ENCODE measurements at places on chromosomes 5 and 9. TPM values are rescaled to one million over a fixed set of nuclear protein-coding genes. Genes with fewer than 3 reads are reported as not detected.

DNA sequence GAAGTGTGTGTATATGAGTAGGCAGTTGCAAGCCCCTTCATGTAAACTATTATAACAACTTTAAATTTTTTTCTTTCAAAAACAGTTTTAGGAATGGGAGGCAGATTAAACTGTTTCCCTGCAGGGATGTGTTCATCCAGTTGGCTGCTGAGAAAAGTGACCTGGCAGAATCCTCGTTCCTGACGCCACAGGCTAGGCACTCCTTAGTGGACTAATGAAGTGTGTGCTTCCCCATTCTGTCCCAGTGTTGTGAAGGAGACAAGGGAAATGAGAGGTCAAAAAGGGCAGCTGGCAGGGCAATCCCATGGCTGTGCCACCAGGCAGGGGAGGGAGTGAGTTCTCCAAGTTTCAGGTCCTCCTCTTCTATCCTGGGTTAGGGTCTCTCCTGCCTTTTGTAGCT lies 59.8 kb downstream of the FOXD1 start:
- no peak for DNase-seq

DNA sequence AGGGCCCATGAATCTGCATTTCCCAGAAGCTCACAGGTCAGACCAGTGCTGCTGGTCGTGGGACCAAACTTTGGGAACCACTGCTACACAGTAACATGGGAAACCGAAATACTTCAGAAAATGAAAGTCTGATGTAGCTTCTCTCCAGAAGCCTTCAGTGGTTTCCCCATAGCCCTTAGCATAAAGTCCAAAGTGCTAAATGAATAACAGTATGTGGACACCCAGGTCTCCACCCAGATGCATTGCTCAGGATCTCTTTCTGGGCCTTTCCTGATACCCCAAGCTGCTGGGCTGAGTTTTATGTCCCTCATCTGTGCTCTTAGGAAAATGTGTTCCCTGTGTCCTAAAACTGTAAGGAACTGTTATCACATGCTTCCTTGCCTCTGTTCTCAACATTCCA lies 100.4 kb downstream of the NFIB start:
- DNase-seq, result no peak

DNA sequence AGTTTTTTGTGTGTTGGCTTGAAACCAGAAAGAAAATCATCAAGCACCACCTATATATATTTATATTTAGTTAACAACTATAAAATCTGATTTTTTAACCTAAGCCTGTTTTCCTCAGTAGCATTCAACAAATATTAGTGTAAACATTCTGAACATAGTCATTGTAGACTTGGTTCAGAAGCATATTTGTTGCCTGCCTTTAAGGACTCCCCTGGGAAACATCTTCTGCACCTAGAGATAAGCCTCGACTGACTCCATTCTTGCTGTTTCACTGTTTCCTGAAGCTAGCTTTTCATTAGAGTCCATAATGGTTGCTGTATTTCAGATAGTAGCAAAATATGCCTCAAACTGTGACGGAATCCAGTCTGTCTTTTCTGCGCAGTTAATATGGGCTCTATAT lies 123.5 kb downstream of the TRIO start:
- DNase-seq, result no peak

GRCh38 chr5:4735261-4735660 lies 404.9 kb upstream of the ADAMTS16 start:
- DNase-seq, result no peak

DNA sequence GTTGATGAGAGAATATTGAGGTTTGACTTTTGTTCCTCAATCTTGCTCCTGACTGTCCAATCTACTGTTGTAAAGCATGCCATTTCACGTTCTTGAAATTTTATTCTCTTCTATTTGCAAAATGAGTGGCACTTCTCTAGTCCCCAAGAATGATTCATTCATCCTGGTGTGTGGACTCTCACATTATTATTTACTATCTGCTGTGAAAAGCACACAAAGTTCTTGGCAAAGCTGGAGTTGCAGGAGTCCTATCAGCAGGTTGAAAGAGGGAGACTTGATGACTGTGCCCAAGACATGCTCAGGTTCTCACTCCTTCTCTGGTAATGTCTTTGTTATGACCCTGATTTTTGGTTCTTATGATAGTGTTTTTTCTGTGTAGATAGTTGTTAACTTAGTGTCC lies 382.6 kb downstream of the DMRTA1 start:
- no peak for DNase-seq

PRRX2 gene
- 22.9 TPM for total RNA-seq

PCDHA9 gene
- 0.14 TPM for total RNA-seq

GRCh38 chr5:132434416-132435286 lies 55.9 kb downstream of the IRF1 start:
- no peak for DNase-seq

SPATA24 gene
- 1.9 TPM for total RNA-seq

POU5F2 gene
- total RNA-seq, result 2.0 TPM

DNA sequence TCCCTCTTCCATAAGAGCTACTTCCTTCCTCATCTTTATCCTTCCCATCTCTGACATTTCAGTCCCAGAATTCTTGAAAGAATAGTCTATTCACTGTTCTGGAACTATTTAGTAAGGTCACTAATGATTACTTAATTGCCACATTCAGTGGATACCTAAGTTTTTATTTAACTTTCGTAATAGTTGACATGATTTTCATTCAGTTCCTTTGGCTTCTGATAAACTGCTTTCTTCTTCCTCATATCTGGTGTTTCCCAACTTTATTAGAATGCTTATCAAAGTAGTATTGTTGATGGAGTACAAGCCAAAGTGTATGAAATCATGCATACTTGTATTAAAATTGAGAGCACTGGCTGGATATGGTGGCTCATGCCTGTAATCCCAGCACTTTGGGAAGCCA lies 10.8 kb downstream of the UBE2D2 start:
- no peak for DNase-seq

HSPB3 gene
- 25.5 TPM for total RNA-seq

GRCh38 chr5:10441992-10442435 lies 335 bp downstream of the ROPN1L start:
- DNase-seq, result no peak

DNA sequence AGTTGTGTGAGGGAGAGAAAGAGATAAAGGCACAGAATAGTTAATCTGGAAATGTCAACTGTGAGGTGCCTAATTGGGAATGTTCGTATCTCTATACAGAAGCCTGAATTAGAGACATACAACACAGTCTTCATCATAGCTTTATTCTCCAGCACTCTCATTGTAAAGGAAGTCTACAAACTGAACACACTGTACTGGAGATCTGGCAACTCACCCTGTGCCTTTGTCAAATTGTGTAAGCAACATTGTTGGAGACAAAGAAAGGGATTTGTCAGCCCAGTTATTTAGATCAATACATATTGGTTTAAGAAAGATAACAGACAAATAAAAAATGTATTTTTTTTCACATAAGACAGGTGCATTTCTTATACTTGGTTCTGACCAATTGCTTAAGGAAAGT lies 832.9 kb upstream of the DMAC1 start:
- DNase-seq, result no peak

GRCh38 chr5:100311806-100312205 lies 223.4 kb upstream of the FAM174A start:
- no peak for DNase-seq

GRCh38 chr5:161149078-161149477 lies 297.1 kb upstream of the ATP10B start:
- DNase-seq, result no peak

GRCh38 chr9:93946338-93946712 lies 8.8 kb downstream of the BARX1 start:
- no peak for DNase-seq

CDH9 gene
- total RNA-seq, result not detected

- DNase-seq, result no peak
Observed at GRCh38 chr5:4212981-4213819, 617.6 kb downstream of the IRX1 start.

- no peak for DNase-seq
Observed at GRCh38 chr5:165497707-165498106, 1992.3 kb downstream of the MAT2B start.
